Aorta (tissue), 5 donors: ENCODE measurements at places on chromosomes 1 and 21. TPM values are rescaled to one million over a fixed set of nuclear protein-coding genes. Genes with fewer than 3 reads are reported as not detected.
A peak's percentile ranks its signal among the peaks of the same experiment; 100 is the strongest.

DNA sequence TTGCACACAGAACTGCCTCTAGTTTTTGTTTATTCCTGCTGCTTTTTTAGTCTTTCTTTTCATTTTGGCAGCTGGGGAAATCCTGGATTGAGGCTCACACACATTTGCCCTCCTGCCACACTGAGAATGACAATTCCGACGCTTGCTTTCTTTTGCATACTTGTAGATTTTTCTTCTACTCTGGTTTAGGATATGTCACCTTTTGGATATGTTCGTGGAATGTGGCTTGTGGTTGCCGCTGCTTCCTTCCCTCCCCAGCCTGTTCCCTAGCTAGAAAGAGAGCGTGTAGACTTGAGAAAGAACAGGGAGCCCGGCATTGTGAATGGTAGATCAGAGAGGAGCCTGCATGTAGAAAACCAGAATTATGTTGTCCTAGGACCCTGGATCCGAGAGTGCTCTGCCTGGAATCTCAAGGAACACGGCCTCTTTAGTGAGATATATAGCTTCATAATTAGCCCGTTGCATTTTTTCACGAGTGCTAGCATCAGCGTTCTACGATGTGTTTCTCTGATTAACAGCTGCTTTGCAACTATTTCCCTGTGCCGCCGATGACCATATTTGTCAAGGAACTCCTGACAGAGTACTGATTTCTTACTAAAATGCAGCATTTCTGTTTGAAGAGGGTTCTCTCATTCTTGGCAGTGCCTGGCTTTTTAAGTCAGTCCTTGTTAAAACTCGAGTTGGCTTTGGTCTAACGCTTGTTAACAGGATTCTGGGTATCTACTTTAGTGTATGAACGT is 56.2 kb downstream of the PEX14 start:
- H3K27me3 ChIP-seq = no peaks in the 10 kb centered on the region
- no peaks in the 10 kb centered on the region for H3K36me3 ChIP-seq
- H3K27ac ChIP-seq = no peak overlapping the region
- peaks cover 2% of the 10 kb centered on the region for H3K4me1 ChIP-seq
- H3K4me3 ChIP-seq = no peak overlapping the region

TYW3 gene
- total RNA-seq = 16.3 TPM

DNA sequence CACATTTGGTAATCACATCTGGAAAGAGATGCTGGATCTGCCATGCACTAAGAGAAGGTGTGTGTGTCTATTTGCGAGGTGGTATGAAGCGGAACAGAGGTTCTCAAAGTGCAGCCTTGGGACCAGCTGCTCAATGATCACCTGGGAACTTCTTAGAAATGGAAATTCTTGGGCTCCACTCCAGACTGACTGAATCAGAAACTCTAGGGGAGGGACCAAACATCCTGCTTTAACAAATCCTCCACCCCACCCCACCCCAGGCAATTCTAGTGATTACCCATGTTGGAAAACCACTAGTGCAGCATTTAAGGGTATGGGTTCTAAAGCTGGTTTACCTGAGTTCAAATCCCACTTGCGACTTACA is 143.9 kb upstream of the JUN start:
- H3K4me1 ChIP-seq = no peaks in the 10 kb centered on the region
- H3K27ac ChIP-seq = no peak overlapping the region
- H3K4me3 ChIP-seq = no peak overlapping the region
- H3K36me3 ChIP-seq = no peaks in the 10 kb centered on the region
- H3K27me3 ChIP-seq = no peaks in the 10 kb centered on the region
- no peak for DNase-seq

NIBAN1 gene
- 229 TPM for total RNA-seq

DNA sequence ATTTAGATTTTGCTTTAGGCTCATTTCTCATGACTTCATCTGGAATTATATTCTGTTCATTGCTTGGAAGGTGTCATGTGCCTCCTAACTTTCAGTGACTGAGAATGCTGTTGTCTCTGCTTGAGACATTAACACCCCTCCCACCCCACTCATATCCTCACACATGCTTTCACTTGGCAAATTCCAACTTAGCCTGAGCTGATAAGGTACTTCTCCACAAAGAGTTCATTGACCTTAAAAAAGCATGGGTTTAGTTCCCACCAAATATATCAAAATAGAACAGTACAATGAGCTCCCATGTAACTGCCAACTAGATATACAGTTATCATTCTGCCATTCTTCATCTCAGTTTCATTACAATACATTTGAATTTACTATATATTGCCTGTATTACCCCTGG is 576.5 kb upstream of the ADGRL2 start:
- no peak overlapping the region for H3K4me3 ChIP-seq
- H3K27ac ChIP-seq = no peak overlapping the region
- H3K27me3 ChIP-seq = no peaks in the 10 kb centered on the region
- DNase-seq = no peak

DNA sequence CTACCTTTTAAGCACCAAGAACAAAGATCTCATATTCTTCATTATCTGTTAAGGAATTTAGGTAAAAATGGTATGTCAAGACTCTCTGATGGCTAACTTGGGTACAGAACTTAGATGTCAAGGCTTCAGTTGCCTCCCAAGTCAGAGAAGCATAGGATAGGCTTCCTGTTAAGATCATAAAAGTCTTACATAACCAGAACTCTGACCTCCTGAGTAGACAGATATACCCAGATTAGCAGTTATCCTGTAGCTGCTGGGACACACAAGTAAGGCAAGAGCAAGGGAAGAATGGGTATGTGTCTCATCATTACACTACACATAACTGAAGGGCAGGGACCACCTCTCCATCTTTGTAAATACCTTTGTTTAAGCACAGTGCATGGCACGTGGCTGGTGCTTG is 15.4 kb upstream of the KLHL12 start:
- no peak overlapping the region for H3K4me3 ChIP-seq
- H3K4me1 ChIP-seq = no peaks in the 10 kb centered on the region
- H3K36me3 ChIP-seq = peaks cover 13% of the 10 kb centered on the region
- no peak for DNase-seq
- no peak overlapping the region for H3K27ac ChIP-seq

- no peaks in the 10 kb centered on the region for H3K27me3 ChIP-seq
- no peak overlapping the region for H3K4me3 ChIP-seq
- H3K36me3 ChIP-seq = no peaks in the 10 kb centered on the region
- no peak overlapping the region for H3K27ac ChIP-seq
- H3K4me1 ChIP-seq = no peaks in the 10 kb centered on the region
- no peak for DNase-seq
Measured at GRCh38 chr1:178579562-178579961, 66.7 kb downstream of the TEX35 start.

DNA sequence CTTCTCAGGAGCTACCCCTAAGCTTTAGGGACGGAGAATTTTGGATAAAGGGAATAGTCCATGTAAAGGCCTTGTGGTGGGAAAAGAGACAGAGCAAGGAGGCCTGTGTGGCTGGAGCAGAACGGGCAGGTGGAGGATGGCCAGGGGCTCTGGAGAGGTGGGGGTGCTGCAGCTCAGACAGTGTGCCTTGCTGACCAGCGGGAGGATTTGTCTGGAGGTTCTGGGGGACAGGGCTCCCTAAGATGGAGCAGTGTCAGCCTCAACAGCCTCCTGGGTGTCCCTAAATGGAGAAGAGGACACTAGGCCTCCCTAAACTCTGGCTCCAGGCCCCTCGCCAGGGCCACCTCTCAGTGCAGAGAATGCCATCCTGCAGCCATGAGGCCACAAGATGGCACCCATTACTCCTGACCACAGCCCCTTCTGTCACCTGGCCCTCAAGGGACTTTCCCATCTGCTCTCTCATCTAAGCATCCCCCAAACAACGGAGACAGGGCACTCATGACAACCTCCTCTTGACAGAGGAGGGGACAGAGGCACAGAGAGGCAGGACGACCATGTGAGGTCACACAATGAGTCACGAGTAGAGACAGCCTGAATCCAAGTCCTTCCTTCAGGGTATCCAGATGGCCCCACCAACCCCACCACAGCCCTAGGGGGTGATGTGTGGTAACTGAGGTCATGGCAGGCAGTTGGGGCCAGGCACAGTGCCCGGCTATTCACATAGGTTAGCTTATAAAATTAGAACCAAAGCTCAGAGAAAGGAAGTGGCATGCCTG is 94.7 kb downstream of the DMRTB1 start:
- no peaks in the 10 kb centered on the region for H3K36me3 ChIP-seq
- no peaks in the 10 kb centered on the region for H3K27me3 ChIP-seq
- H3K4me1 ChIP-seq = no peaks in the 10 kb centered on the region
- no peak overlapping the region for H3K27ac ChIP-seq

DNA sequence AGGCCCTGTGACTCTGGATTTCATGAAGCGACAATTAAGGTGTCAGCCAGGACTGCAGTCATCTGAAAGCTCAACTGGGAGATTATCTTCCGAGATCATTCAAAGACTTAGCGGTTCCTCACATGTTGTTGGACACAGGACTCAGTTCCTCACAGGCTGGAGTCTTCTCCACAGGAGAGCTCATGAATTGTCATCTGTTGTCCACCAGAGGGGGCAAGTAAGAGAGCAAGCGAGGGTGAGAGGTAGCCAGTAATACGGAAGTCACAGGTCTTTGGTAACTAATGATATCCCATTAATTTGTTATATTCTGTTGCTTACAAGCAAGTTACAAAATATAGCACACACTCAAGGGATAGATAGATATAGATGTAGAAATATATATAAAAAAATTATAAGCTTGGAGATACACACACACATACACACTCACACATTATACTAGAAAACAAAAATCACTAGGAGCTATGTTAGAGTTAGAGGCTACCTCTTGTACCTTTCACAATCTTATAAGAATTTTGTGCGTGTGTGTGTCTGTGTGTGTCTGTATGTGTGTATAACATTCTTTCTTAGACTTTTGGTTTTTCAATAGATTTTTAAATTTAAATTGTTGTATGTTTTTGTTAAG is 1695.3 kb downstream of the BRINP3 start:
- H3K36me3 ChIP-seq = no peaks in the 10 kb centered on the region
- no peak overlapping the region for H3K4me3 ChIP-seq
- no peak for DNase-seq
- H3K27ac ChIP-seq = no peak overlapping the region
- no peaks in the 10 kb centered on the region for H3K27me3 ChIP-seq

NPPB gene
- not detected for total RNA-seq

RNF207 gene
- total RNA-seq = 31.4 TPM

DNA sequence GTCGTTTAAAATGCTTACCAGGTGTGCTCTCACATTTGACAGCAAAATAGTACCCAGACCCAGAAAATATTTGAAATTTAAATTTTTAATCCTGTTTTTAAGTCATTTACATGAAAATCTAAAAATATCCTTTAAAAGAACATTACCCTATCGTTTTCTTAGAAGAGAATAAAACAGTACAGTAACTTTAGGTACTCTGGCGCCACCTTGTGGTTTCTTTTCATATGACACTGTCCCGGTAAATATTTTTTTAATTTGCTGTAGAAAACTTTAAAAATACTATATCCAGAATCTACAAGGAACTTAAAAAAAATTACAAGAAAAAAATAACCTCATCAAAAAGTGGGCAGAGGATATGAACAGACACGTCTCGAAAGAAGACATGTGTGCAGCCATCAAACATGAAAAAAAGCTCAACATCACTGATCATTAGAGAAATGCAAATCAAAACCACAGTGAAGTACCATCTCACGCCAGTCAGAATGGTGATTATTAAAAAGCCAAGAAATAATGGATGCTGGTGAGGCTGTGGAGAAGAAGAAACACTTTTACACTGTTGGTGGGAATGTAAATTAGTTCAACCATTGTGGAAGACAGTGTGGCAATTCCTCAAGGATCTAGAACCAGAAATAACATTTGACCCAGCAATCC is 129.2 kb downstream of the RGS21 start:
- H3K4me1 ChIP-seq = no peaks in the 10 kb centered on the region
- no peaks in the 10 kb centered on the region for H3K36me3 ChIP-seq
- H3K4me3 ChIP-seq = no peak overlapping the region
- no peaks in the 10 kb centered on the region for H3K27me3 ChIP-seq

GRCh38 chr1:246597971-246598370 is 31.7 kb downstream of the CNST start:
- no peak overlapping the region for H3K4me3 ChIP-seq
- no peaks in the 10 kb centered on the region for H3K4me1 ChIP-seq
- no peaks in the 10 kb centered on the region for H3K27me3 ChIP-seq
- H3K36me3 ChIP-seq = no peaks in the 10 kb centered on the region
- no peak overlapping the region for H3K27ac ChIP-seq

- peak; percentile 60 for DNase-seq
- no peak overlapping the region for H3K4me3 ChIP-seq
- H3K4me1 ChIP-seq = no peaks in the 10 kb centered on the region
- no peak overlapping the region for H3K27ac ChIP-seq
- no peaks in the 10 kb centered on the region for H3K27me3 ChIP-seq
Measured at GRCh38 chr1:9827558-9828185, 3.9 kb upstream of the CLSTN1 start.

DNA sequence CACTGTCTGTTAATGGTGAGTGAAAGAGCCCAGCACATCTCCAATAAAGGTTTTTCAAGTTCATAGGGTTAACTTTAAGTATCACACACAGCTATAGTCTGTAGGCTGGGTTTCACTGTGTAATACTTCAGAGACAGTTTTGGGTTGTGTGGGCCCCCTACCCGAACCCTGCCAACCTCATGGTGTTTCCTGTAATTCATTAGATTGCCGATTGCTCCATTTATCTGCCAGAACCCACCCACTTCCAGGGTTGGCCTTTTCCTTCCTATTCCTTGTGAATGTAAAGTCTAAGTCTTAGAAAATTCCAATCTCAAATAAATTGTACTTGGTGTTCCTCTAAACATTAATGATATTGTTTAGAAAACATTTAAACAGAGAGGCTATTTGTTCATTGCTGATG is 43.6 kb downstream of the CTTNBP2NL start:
- no peaks in the 10 kb centered on the region for H3K36me3 ChIP-seq
- H3K27ac ChIP-seq = no peak overlapping the region
- no peaks in the 10 kb centered on the region for H3K4me1 ChIP-seq
- H3K4me3 ChIP-seq = no peak overlapping the region

DNA sequence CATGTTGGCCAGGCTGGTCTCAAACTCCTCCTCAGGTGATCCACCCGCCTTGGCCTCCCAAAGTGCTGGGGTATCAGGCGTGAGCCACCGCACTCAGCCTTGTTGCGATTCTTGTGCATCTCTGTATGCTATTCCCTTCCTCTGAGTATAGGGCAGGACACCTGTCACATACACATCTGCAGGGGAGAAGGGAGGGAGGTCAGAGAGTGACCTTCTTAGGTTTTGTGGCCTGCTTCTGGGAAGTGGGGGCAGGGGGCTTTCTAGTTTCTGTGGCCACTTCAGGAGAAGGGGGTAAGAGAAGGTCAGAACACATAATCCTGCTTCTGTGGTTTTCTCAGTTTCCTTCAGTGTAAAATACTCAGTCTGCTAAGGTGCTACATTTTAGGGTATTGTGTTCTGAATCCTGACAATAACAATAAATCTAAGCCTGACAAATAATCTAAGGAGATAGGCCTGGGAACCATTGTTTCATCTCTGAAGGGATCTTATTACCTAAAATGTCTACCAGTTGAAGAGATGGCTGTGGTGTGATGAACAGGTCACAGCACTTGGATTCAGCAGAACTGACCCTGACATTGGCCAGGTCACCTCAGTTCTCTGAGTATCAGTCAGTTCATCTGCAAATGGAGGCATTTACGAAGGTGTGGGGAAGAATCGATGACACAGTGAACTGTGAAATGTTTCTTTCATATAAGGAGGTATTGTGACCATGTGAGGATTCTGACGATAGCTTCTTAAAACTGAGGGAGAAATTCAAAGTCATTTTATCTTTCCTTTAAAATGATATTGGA is 212.6 kb upstream of the L1TD1 start:
- DNase-seq = no peak
- H3K27ac ChIP-seq = no peak overlapping the region
- no peaks in the 10 kb centered on the region for H3K36me3 ChIP-seq
- H3K4me3 ChIP-seq = no peak overlapping the region
